Parietal lobe (tissue), 2 donors: ENCODE measurements at places on chromosomes 1 and 21. TPM values are rescaled to one million over a fixed set of nuclear protein-coding genes. Genes with fewer than 3 reads are reported as not detected.

FCGR3A gene
- 4.1 TPM for total RNA-seq

OR2T29 gene
- total RNA-seq = not detected

VTCN1 gene
- 0.31 TPM for total RNA-seq

PARP1 gene
- 117 TPM for total RNA-seq

PGBD5 gene
- total RNA-seq = 23.5 TPM

SCYL3 gene
- 16.6 TPM for total RNA-seq

CPLANE2 gene
- total RNA-seq = 15.0 TPM

ATP6V1G3 gene
- total RNA-seq = not detected

CDC14A gene
- total RNA-seq = 5.9 TPM

CASZ1 gene
- total RNA-seq = 0.63 TPM

TCHH gene
- under 0.01 TPM for total RNA-seq

NEK2 gene
- 3.8 TPM for total RNA-seq

TNFRSF4 gene
- total RNA-seq = not detected

ADGRL4 gene
- total RNA-seq = 3.1 TPM

RGS4 gene
- 2.2 TPM for total RNA-seq

TNFRSF9 gene
- not detected for total RNA-seq

CFAP107 gene
- total RNA-seq = not detected

FOXD2 gene
- total RNA-seq = not detected

TP53BP2 gene
- 67.3 TPM for total RNA-seq

SPATA1 gene
- total RNA-seq = 0.63 TPM

MTARC1 gene
- total RNA-seq = 18.8 TPM

ZRANB2 gene
- 98.9 TPM for total RNA-seq

TRABD2B gene
- total RNA-seq = not detected

FAAH gene
- total RNA-seq = 36.0 TPM

OR2L3 gene
- 2.8 TPM for total RNA-seq

ACADM gene
- 79.5 TPM for total RNA-seq

UTP11 gene
- total RNA-seq = 33.5 TPM

NOTCH2 gene
- total RNA-seq = 62.6 TPM
